ENCODE measurements at places on chromosomes 5 and 9.

- no peak for DNase-seq
- no peaks in the 10 kb centered on the region for H3K36me3 ChIP-seq
- H3K27me3 ChIP-seq = no peaks in the 10 kb centered on the region
- peaks cover 46% of the 10 kb centered on the region for H3K4me1 ChIP-seq
These were observed 123.4 kb upstream of the STC2 start for GRCh38 chr5:173451651-173452050.

DNA sequence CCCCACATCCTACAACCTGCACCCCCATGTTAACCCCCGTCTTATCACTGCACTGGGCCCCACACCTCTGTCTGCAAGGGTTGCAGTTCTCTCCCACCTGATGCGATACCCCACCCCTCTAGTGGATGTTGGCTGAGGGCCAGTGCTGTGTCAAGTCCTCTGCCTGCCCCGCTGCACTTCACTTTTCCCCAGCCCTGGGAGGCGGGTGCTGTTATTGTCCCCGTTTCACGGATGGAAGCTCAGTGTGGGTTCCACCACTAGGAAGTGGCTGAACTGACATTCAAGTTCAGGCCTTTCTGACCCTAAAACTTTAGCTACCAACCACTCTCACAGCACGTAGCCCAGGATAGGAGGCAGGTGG, 3.5 kb downstream of the SNCB start:
- H3K4me1 ChIP-seq = peaks cover 14% of the 10 kb centered on the region
- peaks cover 92% of the 10 kb centered on the region for H3K27me3 ChIP-seq
- no peak overlapping the region for H3K4me3 ChIP-seq
- no peak for DNase-seq
- no peak overlapping the region for H3K27ac ChIP-seq

- no peak for DNase-seq
- H3K36me3 ChIP-seq = no peaks in the 10 kb centered on the region
- H3K4me3 ChIP-seq = no peak overlapping the region
These were observed 203.0 kb upstream of the VLDLR start for GRCh38 chr9:2418619-2419018.

DNA sequence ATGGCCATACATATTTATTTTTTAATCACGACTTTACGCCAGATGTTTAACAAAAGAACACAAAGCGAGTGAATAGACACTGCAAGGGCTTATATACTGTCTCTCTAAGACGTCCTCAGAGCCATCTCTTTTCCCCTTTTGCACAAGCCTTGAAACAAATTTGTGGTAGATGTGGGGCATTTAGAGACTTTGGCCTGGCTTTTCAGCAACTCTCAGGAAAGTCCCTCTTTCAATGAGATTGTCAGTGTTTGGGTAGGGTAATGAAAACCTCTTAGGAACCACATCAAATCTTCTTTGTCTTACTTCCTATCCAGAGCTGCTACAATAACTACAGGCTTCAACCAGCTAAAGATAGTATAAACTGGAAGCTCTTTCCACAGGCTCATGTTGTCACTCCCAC, 380.0 kb downstream of the ANXA1 start:
- no peak for DNase-seq
- no peaks in the 10 kb centered on the region for H3K27me3 ChIP-seq
- H3K36me3 ChIP-seq = no peaks in the 10 kb centered on the region
- no peaks in the 10 kb centered on the region for H3K4me1 ChIP-seq
- H3K27ac ChIP-seq = no peak overlapping the region

DNA sequence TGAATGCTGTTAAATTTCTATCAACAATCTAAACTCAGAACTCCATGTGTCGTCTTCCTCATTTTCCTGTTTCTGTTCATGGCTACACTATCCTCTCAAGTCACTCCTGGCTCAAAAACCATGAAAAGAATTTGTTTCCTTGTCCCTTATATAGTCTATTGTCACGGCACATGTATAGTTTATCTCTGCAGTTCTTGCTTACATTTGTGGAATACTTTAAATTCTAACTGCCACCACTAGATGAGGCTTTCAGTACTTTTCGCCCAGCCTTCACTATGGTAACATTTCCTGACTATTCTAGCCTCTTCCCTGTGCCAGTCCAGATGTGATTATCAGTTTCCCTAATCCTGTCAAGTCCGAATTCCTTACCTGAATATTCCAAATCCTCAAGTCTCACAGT, 34.6 kb downstream of the PKD2L2 start:
- H3K27ac ChIP-seq = peak overlapping the region; percentile 34
- DNase-seq = no peak
- H3K4me1 ChIP-seq = peaks cover 25% of the 10 kb centered on the region
- H3K27me3 ChIP-seq = no peaks in the 10 kb centered on the region

GRCh38 chr9:132591751-132592314, 9.4 kb downstream of the BARHL1 start:
- H3K4me3 ChIP-seq = no peak overlapping the region
- H3K4me1 ChIP-seq = no peaks in the 10 kb centered on the region
- peaks cover 4% of the 10 kb centered on the region for H3K36me3 ChIP-seq
- no peak overlapping the region for H3K27ac ChIP-seq
- no peak for DNase-seq

DNA sequence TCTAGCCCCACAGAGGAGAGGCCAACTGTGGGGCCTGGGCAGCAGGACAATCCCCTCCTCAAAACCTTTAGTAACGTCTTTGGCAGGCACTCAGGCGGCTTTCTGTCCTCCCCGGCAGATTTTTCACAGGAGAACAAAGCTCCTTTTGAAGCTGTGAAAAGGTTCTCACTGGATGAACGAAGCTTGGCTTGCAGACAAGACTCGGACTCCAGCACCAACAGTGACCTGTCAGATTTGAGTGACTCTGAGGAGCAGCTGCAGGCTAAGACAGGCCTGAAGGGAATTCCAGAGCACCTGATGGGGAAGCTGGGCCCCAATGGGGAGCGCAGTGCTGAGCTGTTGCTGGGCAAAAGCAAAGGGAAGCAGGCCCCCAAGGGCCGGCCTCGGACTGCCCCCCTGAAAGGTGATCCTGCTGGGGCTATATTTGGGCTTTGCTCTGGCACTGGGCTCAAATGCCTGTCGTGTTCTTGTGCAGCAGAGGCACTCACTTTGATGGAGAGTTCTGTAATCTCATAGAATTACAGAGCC, 39.4 kb downstream of the KDM3B start:
- no peaks in the 10 kb centered on the region for H3K4me1 ChIP-seq
- H3K36me3 ChIP-seq = peaks cover 90% of the 10 kb centered on the region
- H3K27ac ChIP-seq = no peak overlapping the region
